HepG2 (cell line): ENCODE measurements at places on chromosomes 1 and 21.
A peak's percentile ranks its signal among the peaks of the same experiment; 100 is the strongest.

- DNase-seq, result peak; percentile 66
Measured at GRCh38 chr1:95370691-95371562, 136.9 kb downstream of the RWDD3 start.

DNA sequence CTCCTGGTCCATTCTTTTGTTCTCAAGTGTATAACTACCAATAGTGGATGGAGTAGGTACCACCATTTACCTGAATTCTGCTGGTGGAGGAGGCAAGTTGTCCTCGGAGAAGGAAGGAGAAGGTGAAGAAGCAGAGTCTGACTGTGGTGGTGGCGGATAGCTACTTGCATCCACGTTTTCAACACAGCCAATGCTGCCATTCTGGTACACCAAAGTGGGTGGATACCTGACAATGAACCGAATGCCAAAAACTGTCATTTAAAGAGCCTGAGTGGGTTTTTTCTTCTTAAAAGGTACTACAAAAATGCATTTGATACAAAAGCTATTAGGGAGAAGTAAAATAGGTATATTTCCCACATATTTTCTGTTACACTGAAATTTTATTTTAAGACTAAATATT lies 20.1 kb downstream of the GPR3 start:
- DNase-seq, result no peak

GRCh38 chr1:209641832-209642172 lies 10.4 kb downstream of the LAMB3 start:
- DNase-seq, result no peak

GRCh38 chr21:38323721-38324531 lies 67.1 kb downstream of the KCNJ15 start:
- DNase-seq, result no peak

GRCh38 chr1:173616859-173617258 lies 14.0 kb upstream of the SLC9C2 start:
- no peak for DNase-seq

DNA sequence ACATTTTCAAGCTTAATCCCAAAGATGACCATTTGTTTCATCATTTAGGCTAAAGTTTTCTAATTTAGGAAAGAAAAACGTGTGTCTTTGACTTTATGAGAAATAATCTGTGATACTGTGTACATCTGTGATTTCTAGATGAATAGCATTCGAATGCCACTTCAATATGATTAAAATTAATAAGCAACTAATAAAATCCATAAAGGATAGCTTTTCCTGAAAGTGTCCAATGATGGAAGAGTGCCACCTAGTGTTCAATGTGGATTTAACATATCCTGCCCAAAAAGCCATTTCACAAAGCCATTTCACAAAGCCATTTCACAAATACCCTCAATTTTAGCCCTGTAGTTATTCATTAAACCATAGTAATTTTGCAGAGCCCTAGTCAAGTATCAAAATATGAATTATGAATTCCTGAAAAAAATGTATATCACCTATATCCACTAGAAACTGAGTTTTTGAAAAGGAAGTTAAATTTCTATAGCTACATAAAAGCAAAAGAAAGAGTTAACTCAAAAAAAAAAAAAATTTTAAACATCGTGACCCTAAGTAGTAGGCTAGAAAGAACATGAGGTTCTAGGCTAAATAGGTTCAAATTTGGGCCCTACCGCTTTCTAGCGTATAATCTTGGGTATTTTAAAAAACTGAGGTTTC lies 19.1 kb downstream of the NME7 start:
- peak; percentile 43 for DNase-seq

GRCh38 chr1:32336963-32337675 lies 1.1 kb upstream of the MARCKSL1 start:
- DNase-seq, result no peak

DNA sequence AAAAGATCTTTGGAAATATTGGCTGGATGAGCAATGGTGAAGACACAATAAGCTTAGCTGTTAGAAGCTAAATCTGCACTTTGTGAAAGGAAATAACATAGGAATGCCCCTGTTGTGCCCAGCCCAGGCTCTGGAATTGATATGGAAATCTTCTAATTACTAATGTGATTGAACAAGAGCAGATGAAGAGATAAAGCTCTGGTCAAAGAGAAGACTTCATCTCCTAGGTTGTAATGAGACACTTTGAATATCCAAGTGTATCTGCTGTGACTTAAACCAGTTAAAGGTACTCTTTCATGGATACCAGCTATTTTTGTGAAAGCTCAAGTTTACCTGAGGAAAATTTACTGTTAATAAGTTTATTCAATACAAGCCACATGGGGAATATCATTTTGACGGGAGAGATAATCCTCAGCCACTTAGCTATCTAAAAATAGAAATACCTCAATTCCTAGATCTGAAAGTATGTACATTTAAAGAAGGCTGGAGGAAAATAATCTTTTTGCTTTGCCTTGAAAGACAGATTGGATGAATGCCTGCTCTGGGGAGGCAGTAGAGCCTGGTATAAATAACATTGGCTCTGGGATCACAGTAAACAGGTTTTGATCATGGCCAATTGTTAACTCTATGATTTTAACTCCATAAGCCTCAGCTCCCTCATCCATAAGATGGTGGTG lies 494.0 kb upstream of the B3GALT2 start:
- DNase-seq, result no peak

DNA sequence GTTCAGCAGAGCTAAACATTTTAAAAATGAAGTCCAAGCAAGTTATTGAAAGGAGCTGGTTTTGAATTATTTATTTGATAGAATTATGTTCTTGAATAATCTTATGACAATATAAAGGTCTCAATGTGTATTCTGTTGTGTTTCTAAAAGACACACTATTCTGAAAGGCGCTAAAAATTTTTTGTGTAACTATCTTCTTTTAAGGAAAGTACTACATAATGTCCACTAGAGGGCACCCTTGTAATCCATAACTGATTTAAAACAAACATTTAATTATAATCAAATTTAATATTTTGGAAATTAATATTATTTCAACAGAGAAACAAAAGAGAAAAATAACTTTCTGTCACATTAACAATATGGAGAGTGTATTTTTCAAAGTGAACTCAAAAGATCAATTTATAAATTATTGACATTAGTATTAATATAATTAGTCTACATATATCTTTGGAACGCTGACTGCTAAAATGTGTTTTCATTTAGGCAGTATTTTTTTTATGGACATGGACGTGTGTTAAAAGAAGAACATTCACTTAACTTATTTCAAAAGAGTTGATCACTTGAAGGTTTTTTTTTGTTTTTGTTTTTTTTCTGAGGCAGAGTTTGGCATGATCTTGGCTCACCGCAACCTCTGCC lies 248.4 kb downstream of the DENND1B start:
- DNase-seq, result peak; percentile 21

- no peak for DNase-seq
Measured at GRCh38 chr21:40139636-40140035, 272.4 kb downstream of the PCP4 start.

- DNase-seq, result no peak
Measured at GRCh38 chr1:111758373-111758772, 2.7 kb downstream of the DDX20 start.

GRCh38 chr1:222224636-222225315 lies 323.1 kb downstream of the HHIPL2 start:
- DNase-seq, result no peak
